Stimulated activated CD4-positive, alpha-beta T cell treated with anti-CD3 and anti-CD28 coated beads, Interleukin-4, amount 100 ng/mL, for 1 hour (primary cell): ENCODE measurements at places on chromosomes 5 and 9.

DNA sequence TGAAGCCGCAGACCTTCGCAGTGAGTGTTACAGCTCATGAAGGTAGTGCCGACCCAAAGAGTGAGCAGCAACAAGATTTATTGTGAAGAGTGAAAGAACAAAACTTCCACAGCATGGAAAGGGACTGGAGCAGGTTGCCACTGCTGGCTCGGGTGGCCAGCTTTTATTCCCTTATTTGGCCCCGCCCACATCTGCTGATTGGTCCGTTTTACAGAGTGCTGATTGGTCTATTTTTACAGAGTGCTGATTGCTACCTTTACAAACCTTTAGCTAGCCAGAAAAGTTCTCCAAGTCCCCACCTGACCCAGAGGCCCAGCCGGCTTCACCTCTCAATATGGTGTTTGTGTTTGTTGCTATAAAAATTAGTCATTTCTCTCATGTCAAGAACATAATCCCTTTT lies 49.7 kb downstream of the RECK start:
- DNase-seq = no peak

GRCh38 chr9:84556556-84556955 lies 113.0 kb upstream of the NTRK2 start:
- DNase-seq = no peak

DNA sequence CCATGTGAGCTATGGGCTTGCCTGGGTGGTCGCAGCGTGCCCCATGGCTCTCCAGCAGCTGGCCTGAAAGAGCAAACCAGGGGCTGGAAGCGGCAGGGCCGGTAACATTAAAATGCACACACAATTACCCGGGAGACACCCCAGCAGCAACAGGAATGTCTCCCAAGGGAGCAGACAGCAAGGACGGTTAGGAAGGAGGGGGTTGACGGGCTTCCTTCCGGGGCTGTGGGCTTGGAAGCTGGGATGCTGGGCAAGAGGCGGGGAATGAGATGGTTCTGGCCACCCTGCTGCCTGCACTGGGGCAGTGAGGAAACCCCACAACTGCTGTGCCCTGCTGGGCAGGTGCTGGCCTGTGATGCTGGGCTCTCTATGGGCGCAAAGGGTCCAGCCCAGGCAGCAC lies 71.8 kb upstream of the ADAMTS2 start:
- no peak for DNase-seq

DNA sequence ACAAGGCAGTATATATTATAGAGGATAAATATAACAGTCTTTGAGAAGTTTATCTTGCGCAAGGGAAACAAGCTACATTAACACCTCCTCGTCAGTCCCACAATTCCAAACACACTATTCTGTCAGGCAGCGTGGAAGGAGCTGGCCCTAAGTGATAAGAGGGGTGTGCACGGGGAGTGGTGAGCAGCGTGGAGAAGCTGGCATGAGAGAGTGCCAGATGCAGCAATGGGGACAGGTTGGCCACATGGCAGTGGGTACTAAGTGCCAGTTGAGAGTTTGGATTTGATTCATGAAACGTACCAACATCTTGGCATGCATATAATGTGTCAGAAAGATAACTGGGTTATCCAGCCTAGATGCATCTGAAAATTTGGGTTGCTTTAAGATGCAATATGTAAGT lies 460.2 kb downstream of the ICE1 start:
- no peak for DNase-seq

DNA sequence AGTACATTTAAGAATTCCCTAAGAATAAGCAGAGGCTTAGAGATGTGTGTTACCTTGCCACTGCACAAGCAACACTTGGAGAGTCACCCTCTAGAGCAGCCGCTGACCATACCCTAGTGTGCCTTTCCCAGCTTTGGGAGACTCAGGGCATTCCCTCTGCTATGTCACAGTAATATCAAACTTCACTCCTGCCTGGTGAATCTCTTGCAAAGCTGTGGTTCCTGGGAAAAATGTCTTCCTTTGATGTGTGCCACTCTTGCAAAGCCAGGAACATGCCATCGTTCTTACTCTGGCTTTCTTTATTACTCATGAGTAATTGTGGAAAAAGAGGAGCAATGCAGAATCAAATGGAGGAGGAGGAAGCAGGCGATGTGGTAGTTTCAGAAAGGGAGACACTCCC lies 173.2 kb downstream of the CCDC192 start:
- DNase-seq = no peak

DNA sequence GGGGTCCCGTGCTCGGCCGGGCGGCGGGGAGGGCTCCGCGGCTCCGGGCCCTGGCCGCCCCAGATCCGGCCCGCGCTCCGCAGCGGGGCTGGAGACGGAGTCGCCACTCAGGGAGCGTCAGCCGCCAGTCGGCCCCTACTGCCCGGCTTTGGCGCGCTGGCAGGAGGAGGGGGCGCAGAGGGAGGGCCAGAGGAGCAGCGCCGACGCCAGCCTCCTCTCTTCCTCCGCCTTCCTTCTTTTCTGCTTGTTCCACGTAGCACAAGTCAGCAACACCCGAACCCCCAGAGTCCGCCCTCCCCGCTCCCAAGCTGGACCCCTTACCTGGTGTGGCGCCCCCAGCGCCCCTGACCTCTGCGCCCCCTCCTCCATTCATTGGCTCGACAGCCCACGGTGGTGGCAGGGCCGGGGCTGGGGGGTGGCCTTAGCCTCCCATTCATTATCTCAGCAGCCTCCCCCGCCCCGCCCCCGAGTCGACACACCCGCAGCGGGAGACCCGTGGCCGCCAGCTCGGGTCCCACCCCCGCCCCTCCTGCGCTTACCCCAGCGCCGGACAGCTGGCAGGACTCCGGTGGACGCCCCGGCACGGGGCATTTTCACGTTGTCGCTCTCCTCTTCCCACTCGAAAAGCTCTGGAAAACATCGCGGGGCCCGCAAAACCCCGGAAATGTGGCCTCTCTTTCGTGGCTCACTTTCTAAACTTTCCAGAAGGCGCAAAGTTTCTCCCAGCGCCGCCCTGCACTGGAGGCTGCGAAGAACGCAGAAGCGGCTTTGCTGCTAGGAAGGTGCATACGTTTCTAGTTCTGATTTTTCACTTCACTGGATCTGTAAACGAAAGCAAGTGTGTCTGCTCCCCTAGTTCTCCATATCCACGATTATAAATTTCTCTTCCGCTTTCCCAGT lies at the start of gene LPAR1:
TSS of gene LPAR1 (minus strand) at position 140 of the 900 bp plus-strand sequence. CDS start 66,353 bp downstream, outside the sequence.
- DNase-seq = no peak

- no peak for DNase-seq
Measured at GRCh38 chr9:108239696-108240321, 616.0 kb downstream of the ACTL7B start.

GRCh38 chr9:87630846-87631245 lies 95.1 kb upstream of the CTSL start:
- no peak for DNase-seq

GRCh38 chr9:18385696-18386490 lies 88.1 kb upstream of the ADAMTSL1 start:
- no peak for DNase-seq

GRCh38 chr5:59525957-59526356 lies 367.6 kb downstream of the PDE4D start:
- DNase-seq = no peak

DNA sequence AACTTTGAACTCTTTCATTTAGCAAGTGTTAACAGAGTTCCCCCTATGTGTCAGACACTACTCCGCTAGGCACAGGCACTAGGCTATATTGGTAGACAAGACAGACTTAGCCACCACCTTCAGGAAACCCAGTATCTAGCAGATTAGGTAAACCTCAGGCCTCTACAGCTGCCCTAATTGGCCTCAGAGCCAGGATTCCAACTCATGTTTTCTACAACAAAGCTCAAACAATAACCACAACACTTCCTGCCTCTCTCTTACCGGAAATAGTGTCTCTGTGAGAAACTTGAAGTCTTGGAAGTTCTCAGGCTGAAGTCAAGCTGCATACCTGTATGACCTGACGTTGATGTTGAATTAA lies 116.6 kb upstream of the SLC44A1 start:
- DNase-seq = no peak

DNA sequence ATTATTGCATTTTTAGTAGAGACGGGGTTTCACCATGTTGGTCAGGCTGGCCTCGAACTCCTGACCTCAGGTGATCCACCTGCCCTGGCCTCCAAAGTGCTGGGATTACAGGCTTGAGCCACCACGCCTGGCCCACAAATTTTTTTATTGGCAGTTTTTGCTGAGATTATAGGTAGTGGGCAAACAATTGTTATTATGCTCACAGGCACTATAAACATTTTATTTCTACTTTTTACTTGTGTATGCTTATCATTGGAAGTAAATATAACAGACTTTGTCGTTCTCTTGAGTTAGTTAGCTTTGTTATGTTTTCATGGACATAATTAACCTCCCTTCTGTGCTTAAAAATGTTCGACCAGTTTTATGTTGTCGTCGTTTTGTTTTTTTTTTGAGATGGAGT lies 23.9 kb downstream of the UGCG start:
- DNase-seq = no peak

- DNase-seq = no peak
Measured at GRCh38 chr9:37290940-37291485, 131.5 kb upstream of the GRHPR start.

- no peak for DNase-seq
Measured at GRCh38 chr9:109382182-109382581, 61.3 kb upstream of the EPB41L4B start.

DNA sequence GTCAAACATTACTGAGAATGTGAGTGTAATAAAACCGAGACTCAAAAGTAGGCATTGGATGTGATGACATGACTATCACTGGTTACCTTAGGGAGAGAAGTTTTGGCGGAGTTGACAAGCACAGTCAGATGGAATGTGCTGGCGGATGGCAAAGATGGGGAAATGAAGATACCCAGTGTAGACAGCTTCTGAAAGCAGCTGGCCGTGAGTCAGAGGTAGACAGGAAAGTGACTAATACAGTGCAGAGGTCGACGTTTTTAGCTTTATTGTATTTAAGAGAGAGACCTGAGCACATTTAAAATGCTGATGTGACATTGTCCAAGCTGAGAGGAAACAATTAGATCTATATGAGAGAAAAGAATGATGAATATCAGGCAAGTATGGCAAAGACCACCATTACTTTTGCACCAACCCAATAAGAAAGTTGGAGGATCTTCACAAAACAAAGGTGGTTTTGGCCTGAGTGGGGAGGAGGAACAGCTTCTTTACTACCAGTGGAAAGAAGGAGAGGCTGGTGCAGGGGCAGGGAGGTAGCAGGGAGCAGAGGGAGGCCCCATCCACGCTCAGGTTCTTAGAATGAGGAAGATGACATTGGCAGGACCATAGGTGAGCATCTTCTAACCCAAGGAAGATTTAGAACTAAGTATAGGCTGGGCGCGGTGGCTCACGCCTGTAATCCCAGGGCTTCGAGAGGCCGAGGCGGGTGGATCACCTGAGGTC lies 36.7 kb upstream of the KCNIP1 start:
- peak; percentile 20 for DNase-seq

DNA sequence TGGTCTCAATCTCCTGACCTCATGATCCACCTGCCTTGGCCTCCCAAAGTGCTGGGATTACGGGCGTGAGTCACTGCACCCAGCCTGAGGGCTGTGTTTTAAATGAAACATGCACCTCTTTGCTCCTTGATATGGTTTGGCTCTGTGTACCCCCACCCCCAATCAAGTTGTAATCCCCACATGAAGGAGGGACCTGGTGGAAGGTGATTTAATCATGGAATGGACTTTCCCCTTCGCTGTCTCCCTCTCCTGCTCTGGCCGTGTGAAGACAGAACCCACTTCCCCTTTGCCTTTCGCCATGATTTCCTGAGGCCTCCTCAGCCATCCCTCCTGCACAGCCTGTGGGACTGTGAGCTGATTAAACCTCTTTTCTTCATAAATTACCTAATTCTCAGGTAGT lies 12.5 kb upstream of the NOTCH1 start:
- DNase-seq = no peak

- no peak for DNase-seq
Measured at GRCh38 chr5:112690605-112691338, 46.9 kb upstream of the APC start.

DNA sequence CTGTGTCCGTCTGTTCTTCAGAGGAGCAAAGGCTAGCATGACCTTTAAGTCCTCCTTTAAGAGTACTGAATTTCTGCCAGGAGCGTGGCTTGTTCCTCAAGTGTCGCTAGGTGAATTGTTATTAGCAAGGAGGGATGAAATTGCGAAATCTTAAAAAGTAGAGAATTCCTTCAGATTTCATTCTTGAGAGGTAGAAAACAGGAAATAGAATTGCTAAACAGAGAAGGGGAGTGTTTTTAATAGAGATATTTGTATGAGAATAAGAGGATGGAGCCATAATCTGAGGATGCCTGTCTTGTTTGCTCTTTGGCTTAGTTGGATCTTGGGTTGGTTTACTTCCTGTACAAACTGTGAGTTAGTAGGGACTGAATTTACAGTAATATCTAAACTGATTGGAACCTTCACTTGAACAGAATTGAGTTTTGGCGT lies 39.2 kb downstream of the EXOSC2 start:
- DNase-seq = no peak

DNA sequence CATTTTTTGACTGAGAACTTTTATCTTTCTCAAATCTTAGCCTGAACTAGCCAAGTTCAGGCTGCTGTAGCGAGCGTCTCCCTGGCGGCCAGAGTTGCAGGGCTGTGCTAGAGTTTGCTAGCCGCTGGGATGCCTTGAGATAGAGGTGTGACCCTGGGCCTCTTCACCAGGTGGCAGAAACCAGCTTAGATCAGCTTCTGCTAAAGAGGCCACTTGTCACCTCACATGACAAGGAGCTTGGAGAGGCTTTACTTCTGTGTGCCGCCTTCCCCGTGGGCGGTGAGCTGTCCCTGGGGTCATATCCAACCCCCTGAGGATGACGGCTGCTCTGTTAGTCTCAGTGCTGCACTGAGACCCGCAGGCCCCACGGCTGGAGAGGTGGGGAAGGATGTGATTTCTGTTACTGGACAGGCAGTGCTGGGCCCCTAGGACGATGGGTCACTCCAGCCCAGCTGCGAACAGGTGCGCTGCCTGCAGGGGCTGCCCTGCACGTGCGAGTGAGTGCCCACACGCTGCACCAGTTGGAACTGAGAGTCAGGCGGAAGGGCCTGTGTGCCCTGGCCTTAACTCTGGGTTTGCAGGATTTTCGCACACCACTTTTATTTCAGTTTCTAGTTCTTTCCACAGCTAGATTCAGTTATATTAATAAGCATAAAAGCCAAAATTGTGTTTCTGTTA lies 63.8 kb downstream of the EHMT1 start:
- DNase-seq = no peak

DNA sequence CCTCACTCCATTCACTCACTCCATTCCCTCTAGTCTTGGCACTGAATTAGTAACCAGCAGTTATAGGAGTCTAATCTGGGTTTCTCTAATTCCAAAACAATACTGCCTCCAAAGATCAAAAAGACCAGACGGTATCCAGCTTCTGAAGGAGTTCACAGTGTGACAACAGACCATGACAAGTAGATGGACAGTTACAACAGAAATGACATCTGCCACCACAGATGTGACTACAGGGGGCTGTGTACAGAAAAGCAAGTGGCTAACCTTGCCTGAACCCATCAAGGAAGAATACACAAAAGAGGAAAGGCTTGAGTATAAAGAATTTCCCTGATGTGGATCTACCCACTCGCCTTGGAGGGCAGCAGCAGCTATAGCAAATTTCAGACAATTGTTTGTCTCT lies 112.4 kb downstream of the ACTL7B start:
- no peak for DNase-seq

DNA sequence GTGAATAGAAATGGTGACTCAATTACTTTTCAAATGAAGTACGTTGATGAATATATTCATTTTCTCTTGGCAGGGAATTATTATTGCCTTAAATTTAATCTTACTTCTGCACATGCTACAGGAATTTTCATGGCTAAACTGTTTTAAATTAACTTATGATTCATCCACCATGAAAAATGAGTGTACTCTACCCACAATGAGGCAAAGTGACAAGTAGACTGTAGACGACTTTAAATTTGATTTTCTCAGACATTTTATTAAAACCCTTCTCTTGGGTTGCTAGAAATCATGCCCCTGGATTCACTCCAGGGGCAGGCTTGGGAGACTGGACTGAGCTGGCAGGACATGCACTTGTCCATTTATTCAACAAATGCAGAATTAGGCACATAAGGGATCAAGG lies 23.5 kb upstream of the ERAP2 start:
- no peak for DNase-seq
